ENCODE measurements at places on chromosomes 6 and 20. TPM values are rescaled to one million over a fixed set of nuclear protein-coding genes. Genes with fewer than 3 reads are reported as not detected.

DNA sequence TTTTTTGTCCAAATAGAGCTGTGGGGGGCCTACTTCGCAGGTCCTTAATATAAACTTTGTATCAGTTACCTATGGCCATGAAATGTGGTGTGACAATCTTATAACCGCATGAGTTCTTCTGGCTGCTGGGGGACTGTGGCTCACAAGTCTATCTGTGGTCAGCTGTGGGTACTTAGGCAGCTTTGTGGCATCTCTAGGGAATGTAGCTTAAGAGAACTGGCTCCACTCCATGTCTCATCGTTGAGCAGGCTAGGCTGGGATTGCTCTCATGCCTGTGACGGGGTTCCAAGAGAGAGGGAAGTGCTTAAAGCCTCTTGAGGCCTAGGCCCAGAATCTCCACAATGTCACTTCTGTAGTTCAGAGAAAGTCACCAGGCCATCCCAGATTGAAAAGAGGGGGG is 140.5 kb downstream of the BTBD3 start:
- DNase-seq = no peak

- DNase-seq = no peak
Observed at GRCh38 chr20:22567944-22568871, 16.2 kb downstream of the FOXA2 start.

GRCh38 chr6:11353921-11354389 is 121.5 kb upstream of the NEDD9 start:
- DNase-seq = peak; percentile 56

- DNase-seq = no peak
Observed at GRCh38 chr6:11722220-11722619, 56.4 kb downstream of the ADTRP start.

The AIF1 gene
- 17.7 TPM for total RNA-seq

DNA sequence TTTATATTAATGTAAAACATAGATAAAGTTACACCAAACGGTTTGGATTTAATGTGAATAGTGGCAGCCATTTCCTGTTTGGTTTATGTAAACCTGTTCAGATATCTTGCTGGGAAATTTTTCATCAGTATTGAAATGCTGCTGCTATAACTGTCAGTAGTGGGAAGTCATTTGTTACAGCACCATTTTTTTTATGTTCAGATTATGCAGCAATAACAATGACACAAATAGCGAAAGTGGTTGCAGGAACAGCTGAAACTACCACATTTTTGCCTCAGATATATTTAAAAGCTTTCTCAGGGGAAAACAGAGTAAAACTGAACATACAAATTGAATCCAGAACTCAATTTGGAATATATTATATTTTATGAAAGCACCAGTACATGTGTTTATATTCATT is 128.8 kb upstream of the SIM1 start:
- no peak for DNase-seq

GRCh38 chr20:57959589-57959988 is 249.8 kb upstream of the PMEPA1 start:
- DNase-seq = no peak

GRCh38 chr6:35651244-35651643 is 37.5 kb downstream of the FKBP5 start:
- DNase-seq = no peak

GRCh38 chr20:64160526-64161355 is 3.5 kb upstream of the MYT1 start:
- DNase-seq = peak; percentile 34

DNA sequence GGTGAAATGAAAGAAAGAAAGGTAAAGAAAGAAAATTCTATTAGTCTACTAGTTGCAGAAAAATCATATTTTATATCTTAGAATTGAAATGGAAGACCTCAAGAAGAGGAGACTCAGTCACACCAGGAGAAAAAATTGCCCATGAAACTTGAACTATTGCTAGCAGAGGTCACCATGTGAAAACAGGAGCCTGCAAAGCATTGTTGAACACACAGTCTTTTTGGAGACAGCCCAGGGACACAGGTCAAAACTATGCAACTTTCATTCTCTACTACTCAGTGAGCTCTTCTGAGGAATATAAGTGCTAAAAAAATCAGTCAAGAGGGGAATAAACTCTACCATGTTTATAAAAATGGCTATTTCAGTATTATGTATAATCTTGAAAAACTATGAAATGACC is 89.8 kb upstream of the TENT5A start:
- DNase-seq = no peak

GRCh38 chr6:62298745-62299392 is 12.8 kb upstream of the KHDRBS2 start:
- no peak for DNase-seq

- DNase-seq = no peak
Observed at GRCh38 chr6:128280960-128281359, 239.4 kb downstream of the PTPRK start.

The NRSN2 gene
- total RNA-seq = 14.5 TPM

GRCh38 chr6:105880030-105880492 is 206.1 kb upstream of the PRDM1 start:
- DNase-seq = peak; percentile 45

DNA sequence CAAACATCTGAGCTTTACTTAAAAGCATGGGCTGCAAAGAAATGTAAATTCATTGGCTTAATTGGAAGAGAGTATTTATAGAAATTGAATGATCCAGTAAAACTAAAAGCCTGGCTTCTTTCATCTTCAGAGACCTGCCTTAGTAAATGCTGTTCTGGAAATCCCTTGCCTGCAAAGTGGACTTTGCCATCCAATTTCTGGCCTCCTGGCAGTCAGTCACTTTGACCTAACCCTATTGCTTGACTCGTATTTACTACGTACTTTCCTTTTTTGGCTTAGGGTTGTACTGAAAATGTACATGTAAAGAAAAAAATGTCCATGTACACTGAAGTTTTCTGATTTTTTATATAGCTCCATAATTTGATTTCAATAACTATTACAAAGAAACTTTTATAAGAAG is 47.1 kb downstream of the E2F3 start:
- no peak for DNase-seq

The IBTK gene
- total RNA-seq = 25.6 TPM

- DNase-seq = no peak
Observed at GRCh38 chr6:30154709-30155519, 6.1 kb downstream of the TRIM10 start.

DNA sequence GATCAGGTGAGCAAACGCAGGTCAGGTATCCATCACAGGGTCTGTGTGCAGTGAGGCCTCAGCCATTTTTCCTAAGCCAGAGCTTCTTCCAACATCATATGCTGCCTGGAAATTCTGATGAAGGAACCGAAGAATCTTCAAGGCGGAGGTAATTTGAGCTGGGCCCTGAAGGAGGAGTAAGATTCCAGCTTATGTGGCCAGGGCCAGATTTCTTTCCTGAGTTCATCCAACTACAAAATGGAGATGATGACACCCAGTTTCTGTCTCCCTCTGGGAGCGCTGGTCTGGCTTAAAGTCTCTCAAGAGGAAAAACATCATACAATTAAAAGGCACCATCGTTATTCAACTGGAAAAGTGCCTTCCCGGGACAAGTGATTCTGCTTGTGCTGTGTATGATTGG is 6.9 kb upstream of the MANBAL start:
- no peak for DNase-seq

GRCh38 chr6:29442719-29443118 is 3.6 kb downstream of the OR10C1 start:
- no peak for DNase-seq

The LHFPL5 gene
- total RNA-seq = not detected

The PAX1 gene
- not detected for total RNA-seq

The PRDM13 gene
- not detected for total RNA-seq

DNA sequence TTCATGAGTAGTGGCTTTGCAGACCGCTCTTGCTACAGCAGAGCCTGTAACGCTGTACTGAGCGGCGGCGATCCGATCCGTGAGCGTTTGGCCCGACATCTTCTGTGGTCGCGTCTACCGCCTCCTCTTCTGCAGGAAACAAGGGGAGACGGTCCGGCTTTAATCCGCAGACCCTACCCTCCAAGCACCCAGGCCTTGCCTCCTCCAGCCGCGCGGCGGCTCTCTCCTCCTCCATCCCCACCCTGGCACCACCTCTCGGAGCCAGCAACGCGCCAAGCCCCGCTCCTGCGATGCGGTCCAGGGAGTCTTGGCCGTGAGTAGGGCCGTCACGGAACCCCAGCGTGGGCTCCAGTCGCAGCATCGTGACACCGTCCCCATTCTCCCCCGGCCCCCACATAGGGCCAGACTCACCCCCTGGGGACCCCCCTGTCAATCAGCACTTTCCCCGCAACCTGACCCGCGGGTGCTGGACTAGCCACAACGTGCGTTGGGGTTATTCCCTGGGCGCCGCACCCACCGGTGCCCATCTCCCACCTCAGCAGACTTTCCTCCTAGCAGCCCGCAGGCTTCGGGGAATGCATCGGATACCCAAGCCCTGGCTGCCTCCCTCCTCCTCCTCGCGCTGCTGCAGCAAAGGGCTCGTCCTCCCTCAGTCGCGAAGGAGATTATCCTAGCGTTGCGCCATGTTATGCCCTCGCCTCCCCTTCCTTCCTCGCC is 914 bp downstream of the SNAP91 start:
- DNase-seq = no peak

- DNase-seq = no peak
Observed at GRCh38 chr6:125245523-125246264, 56.1 kb downstream of the HDDC2 start.

GRCh38 chr6:168640768-168641167 is 199.8 kb downstream of the SMOC2 start:
- DNase-seq = no peak

DNA sequence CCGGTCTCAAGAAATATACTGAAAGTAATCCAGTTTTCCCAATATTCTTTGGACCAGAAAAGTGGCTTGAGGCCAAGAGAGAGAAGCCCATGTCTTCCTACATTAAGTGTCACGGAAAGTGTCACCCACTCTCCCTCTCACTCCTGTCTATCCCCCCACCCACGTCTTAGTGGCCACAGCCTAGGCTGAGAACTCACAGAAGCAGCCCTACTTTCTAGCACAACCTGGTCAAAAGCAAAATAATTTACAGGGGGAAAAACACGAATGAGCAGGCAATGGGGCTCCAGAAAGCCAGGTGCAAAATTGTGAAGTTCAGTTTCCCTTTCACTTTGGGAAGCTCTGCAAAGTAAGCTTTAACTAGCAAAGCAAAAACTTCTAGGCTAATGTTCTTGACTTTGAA is 118.0 kb downstream of the OPRM1 start:
- DNase-seq = no peak

GRCh38 chr6:136566007-136566487 is 15.8 kb upstream of the MAP7 start:
- peak; percentile 58 for DNase-seq

- no peak for DNase-seq
Observed at GRCh38 chr20:49894073-49894470, 21.3 kb downstream of the SPATA2 start.

DNA sequence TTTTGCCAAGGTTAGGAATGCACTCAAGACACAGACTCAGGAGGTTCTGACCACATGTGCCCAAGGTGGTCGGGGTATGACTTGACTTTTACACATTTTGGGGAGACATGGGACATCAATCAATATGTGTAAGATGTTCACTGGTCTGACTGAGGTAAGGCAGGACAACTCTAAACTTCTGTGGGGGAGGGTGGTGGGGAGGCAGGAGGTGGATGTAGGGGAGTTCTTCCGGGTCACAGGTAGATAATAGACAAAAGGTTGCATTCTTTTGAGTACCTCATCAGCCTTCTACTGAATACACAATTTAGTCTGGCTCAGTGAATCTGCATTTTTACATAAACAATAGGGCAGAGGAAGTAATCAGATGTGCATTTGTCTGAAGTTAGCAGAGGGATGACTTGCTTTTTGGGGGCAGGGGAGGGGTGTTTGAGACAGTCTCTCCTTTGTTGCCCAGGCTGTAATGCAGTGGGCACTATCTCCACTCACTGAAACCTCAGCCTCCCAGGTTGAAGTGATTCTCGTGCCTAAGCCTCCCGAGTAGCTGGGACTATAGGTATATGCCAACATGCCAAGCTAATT is 10.9 kb downstream of the ECHDC1 start:
- DNase-seq = no peak

DNA sequence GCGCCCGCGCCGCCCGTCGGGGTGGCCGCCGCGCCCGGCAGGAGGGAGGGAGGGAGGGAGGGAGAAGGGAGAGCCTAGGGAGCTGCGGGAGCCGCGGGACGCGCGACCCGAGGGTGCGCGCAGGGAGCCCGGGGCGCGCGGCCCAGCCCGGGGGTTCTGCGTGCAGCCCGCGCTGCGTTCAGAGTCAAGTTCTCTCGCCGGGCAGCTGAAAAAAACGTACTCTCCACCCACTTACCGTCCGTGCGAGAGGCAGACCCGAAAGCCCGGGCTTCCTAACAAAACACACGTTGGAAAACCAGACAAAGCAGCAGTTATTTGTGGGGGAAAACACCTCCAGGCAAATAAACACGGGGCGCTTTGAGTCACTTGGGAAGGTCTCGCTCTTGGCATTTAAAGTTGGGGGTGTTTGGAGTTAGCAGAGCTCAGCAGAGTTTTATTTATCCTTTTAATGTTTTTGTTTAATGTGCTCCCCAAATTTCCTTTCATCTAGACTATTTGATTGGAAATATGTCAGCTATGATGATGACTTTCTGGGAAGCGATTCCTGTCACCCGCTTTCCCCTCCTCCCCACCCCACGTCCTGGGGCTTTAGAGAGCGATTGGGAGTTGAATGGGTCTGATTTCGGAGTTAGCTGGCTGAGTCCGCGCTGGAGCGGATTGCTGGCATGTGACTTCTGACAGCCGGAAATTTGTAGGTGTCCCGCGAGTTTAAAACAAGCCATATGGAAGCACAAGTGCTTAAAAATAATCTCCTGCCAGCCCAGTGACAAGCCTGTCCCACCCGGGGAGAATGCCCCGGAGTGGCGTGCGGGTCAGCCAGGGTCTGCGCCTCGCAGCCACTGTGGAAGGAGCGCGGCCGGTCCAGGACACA is 1.1 kb downstream of the ESR1 start:
- no peak for DNase-seq

The GPSM3 gene
- total RNA-seq = 4.1 TPM

- no peak for DNase-seq
Observed at GRCh38 chr20:35285806-35286076, 1.2 kb upstream of the EIF6 start.

The TNFAIP3 gene
- 4.6 TPM for total RNA-seq

DNA sequence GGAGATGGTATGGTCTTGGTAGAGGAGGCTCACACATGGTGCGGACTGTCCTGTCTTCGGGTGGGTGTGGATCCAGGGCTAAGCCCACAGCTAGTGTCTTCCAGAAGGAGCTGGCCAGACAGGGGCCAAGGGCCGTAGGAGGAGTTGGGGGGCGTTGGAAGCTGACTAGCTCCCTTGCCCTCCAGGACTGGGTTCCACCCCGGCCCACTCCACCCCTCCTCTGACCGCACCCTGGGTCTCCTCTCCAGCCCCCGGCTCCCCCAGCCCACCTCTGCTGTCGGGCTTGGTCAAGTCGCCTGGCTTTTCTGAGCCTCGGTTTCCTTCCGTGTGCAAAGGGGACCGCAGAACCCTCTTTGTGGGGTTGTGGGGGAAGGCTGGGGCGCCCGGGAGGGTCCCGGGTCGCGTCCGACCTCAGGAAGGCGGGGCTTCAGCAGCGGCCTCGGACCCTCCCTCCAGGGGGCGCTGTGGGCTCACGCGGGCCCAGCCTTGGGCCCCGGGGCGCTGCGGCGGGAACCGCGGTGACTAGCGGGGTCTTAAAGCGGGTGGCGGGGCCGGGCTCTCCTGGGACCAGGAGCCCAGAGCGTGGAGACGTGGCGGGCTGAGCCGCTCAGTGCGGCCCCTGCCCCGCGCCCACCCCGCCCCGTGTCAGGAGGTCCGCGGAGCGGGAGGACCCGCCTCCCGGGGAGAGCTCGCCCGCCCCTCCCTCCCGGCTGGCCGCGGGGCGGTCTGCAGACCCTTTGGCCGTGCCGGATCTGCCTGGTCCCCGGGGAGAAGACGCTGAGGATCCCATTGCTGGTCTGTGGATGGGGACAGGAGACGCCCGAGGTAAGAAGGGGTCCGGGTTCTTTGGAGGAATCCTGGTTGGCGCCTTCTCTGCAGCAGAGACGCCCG is 5.4 kb downstream of the NPBWR2 start:
- DNase-seq = peak; percentile 67

Measured in Right ventricle myocardium superior (tissue), 1 donor.